ENCODE measurements at places on chromosomes 12 and 14.
A peak's percentile ranks its signal among the peaks of the same experiment; 100 is the strongest.

GRCh38 chr12:15684896-15685658 lies 104.1 kb downstream of the EPS8 start:
- no peak overlapping the region for H3K27ac ChIP-seq
- no peaks in the 10 kb centered on the region for H3K36me3 ChIP-seq
- peaks cover 4% of the 10 kb centered on the region for H3K4me1 ChIP-seq
- H3K27me3 ChIP-seq, result peaks cover 5% of the 10 kb centered on the region

DNA sequence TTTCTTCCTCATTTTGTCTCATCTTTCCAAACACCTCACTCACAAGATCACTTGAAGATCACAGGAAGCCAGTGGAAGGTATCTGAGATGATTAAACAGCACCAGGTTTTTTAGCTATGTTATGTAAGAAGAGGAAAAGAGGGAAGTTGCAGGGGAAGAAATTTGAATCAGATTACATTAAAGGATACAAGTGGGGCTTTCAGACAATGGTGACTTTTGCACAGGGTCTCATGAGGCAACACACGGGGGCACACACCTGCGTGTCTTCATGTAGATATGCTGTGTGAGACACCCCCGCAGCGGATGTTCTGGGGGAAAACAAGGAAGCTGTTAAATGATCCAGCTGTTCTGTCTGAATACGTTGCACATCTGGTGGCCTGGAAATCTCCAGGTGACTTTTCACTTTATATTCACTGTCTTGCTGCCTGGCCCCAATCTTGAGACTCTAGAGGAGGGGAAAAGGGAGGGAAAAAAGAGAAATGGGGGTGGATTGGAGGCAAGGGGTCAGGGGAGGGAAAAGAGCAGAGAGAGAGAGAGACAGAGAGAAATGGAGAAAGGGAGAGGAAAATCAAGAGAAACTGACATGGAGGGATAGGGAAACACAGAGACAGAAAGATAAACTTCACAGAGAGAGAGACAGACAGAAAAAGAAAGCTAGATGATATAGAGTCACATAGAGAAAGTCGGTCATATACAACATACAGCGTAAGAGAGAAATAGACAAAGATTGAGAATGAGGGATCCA lies 36.3 kb upstream of the PPP1CC start:
- no peaks in the 10 kb centered on the region for H3K36me3 ChIP-seq
- H3K4me1 ChIP-seq, result peaks cover 62% of the 10 kb centered on the region
- DNase-seq, result no peak
- no peaks in the 10 kb centered on the region for H3K27me3 ChIP-seq
- H3K4me3 ChIP-seq, result no peak overlapping the region

DNA sequence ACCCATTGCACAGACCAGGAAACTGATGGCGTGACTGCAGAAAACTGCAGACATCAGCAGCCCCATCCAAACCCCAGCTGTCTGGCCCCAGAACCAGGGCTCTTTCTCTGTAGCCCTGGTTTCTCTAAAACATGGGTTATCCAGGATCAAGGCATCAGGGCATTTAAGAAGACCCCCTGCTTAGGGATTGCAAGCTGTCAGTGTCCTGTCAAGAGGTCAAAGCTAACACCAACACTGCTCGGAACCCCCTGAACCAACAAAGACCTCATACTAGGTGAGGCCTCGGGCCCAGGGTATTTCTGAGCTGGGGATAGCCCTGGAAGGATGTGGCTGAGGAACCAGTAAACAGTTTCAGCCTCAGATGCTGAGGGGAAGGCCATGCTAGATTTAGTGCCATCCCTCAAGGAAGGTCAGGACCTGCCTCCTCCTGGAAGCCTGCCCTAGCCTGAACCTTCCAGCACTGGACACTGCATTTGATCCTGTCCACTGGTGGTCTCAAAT lies 39.2 kb downstream of the BCL11B start:
- H3K4me3 ChIP-seq, result peak overlapping the region; percentile 76
- peak; percentile 57 for DNase-seq
- H3K4me1 ChIP-seq, result peaks cover 94% of the 10 kb centered on the region

- no peaks in the 10 kb centered on the region for H3K36me3 ChIP-seq
- no peak overlapping the region for H3K4me3 ChIP-seq
- DNase-seq, result no peak
- H3K27ac ChIP-seq, result no peak overlapping the region
Observed at GRCh38 chr14:28652782-28653181, 113.8 kb upstream of the FOXG1 start.

- H3K4me3 ChIP-seq, result no peak overlapping the region
- H3K27me3 ChIP-seq, result no peaks in the 10 kb centered on the region
- H3K36me3 ChIP-seq, result peaks cover 37% of the 10 kb centered on the region
- no peaks in the 10 kb centered on the region for H3K4me1 ChIP-seq
- DNase-seq, result no peak
Observed at GRCh38 chr14:101925152-101925551, 39.2 kb upstream of the DYNC1H1 start.

DNA sequence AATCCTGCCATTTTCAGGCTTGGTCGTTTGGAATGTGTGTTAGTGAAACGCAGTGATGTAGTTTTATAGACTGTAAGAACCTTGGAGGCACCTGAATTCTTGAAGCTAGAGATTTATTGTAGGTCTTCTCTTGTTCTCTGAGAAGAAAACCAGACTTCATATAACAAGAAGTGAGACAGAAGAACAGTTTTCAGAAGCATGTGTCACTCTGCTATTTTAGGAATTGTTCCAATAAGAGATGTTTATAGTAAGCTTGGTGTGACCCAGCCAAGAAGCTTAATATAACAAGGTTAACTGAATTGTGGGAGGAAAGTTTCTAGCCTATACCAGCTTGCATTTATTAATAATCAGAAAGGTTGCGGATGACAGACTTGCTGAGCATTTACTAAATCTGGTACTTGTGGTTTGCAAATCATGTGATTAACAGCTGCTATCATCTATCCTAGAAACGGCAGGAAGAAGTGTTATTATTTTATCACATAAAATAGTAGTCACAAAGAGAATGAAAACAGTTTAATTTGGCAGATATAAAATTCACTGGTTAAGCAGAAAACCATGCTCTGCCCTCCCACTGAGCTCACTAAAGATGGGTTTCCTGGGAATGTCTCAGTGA lies 49.2 kb upstream of the BCAT1 start:
- no peak overlapping the region for H3K4me3 ChIP-seq
- peaks cover 18% of the 10 kb centered on the region for H3K4me1 ChIP-seq
- no peak overlapping the region for H3K27ac ChIP-seq
- no peaks in the 10 kb centered on the region for H3K36me3 ChIP-seq
- H3K27me3 ChIP-seq, result peaks cover 5% of the 10 kb centered on the region

- peaks cover 42% of the 10 kb centered on the region for H3K4me1 ChIP-seq
- no peak for DNase-seq
- peak overlapping the region; percentile 92 for H3K4me3 ChIP-seq
- H3K27ac ChIP-seq, result no peak overlapping the region
- H3K36me3 ChIP-seq, result peaks cover 20% of the 10 kb centered on the region
- H3K27me3 ChIP-seq, result peaks cover 60% of the 10 kb centered on the region
Observed at GRCh38 chr14:72891666-72892102, 2.2 kb downstream of the DPF3 start.

DNA sequence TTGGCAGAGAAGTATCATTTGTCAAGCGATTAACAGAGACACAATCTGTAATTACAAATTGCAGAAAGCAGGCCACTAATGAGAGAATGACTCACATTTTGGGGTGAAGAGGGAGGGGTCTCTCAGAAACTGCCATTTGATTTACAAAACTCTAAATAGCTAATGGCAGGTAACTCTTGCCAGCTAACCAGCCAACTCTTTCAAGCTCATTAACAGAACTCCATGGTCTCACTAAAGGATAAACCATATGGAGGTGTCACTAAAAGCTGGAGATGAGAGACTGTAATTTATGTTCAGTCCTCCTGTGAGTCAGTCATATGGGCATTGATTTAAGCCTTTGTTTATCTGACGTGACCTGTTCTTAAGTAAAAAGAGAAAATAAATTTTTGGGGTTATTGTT lies 336.4 kb downstream of the FOXG1 start:
- H3K36me3 ChIP-seq, result no peaks in the 10 kb centered on the region
- H3K27me3 ChIP-seq, result no peaks in the 10 kb centered on the region
- H3K4me3 ChIP-seq, result no peak overlapping the region
- H3K4me1 ChIP-seq, result no peaks in the 10 kb centered on the region
- no peak overlapping the region for H3K27ac ChIP-seq

DNA sequence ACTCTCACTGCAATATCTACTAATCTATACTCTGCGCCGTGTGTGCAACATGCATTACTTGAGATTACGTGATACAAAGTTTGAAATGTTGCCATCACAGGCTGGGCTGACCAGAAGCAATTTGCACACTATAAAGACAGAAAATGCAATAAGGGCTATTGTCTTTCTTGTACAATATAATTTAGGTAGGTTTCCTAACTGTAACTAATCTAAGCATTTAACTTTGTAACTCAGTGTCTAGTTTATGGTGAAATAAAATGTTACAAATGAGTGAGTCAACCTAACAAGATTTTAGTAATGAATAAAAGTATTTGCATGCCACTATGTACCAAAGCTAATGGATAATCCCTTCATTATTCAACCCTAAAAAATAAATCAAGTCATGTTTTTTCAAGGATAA lies 57.8 kb downstream of the LRP6 start:
- DNase-seq, result no peak
- peaks cover 11% of the 10 kb centered on the region for H3K4me1 ChIP-seq
- H3K27me3 ChIP-seq, result peaks cover 53% of the 10 kb centered on the region
- no peaks in the 10 kb centered on the region for H3K36me3 ChIP-seq
- no peak overlapping the region for H3K4me3 ChIP-seq

- DNase-seq, result no peak
- H3K27ac ChIP-seq, result peak overlapping the region; percentile 94
- H3K36me3 ChIP-seq, result peaks cover 45% of the 10 kb centered on the region
Observed at GRCh38 chr12:26941215-26941594, 2.9 kb downstream of the FGFR1OP2 start.

DNA sequence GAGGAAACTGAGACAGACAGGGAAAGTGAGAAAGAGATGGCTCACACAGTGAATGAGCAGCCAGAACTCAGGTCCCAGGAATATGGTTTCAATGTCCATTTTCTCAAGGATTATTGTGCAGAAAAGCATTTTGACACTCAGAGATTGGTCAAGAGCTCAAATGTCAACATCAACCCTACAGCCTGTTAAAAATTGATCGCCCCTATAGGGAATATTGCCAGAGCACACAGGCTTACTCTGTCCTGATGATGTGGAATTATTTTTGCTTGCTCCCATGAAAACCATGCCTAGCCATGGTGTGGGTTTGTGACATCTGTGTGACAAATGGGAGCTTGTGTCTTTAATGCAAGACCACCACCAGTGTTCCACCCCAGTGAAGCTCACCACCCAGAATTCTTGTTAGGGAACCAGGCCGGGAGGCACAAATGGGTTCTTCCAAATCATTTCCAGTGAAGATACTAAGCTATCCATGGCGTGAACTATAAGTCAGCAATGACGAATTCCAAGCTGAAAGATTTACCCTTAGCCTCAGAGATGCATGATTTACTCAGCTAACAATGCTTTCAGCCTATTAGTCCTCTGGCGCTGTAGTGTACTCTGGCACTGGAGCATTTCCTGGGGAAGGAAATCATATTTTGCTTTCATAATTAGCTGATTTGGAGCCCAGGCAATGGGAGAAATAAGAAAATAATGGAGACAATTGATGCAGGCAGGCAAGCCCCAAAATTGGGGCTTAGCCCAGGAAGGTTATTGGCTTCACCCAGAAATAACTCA lies 1188.2 kb upstream of the TMEM132C start:
- no peak overlapping the region for H3K4me3 ChIP-seq
- H3K27ac ChIP-seq, result no peak overlapping the region
- no peaks in the 10 kb centered on the region for H3K36me3 ChIP-seq
- peaks cover 22% of the 10 kb centered on the region for H3K27me3 ChIP-seq

DNA sequence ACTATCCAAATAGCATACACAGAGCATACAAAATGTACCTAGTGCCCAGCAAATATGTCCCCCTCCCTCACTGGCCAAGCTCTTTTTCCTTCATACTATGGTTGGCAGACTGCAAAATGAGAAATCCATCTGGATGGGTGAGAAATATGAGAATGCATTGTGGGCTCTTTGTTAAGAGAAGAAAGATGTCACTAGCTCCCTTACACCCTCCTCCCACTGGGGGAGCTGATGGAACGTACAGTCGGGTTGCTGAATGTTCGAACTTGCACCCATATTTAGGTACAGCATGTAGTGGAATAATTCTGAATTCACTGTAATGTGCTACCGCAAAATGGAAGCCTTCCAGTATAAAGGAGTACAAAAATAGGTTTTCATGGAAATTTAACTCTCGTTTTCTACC lies 377.4 kb downstream of the GRIN2B start:
- no peaks in the 10 kb centered on the region for H3K4me1 ChIP-seq
- no peaks in the 10 kb centered on the region for H3K27me3 ChIP-seq
- no peak for DNase-seq
- H3K27ac ChIP-seq, result no peak overlapping the region

DNA sequence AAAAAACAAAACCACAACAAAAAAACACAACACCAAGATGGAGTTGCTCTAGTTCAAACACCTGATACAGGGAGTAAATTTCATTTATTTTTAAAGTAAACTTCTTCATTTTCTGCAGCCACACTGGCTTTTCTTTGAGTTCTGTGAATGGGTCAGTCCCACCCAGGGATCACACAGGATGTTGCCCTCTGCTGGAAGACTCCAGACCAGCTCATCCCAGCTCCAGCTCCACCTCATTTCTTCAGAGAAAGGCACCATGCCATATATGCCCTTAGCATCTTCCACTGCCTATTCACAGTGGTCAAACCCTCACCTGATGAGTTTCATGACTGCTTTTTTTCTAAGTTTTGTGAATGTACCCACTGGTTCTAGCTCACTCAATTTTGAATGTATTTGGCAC lies 8.0 kb downstream of the GLIPR1 start:
- no peaks in the 10 kb centered on the region for H3K27me3 ChIP-seq
- no peak for DNase-seq
- H3K27ac ChIP-seq, result no peak overlapping the region
- H3K36me3 ChIP-seq, result peaks cover 46% of the 10 kb centered on the region
- H3K4me3 ChIP-seq, result no peak overlapping the region

- no peak overlapping the region for H3K4me3 ChIP-seq
- H3K27me3 ChIP-seq, result peaks cover 24% of the 10 kb centered on the region
- no peak overlapping the region for H3K27ac ChIP-seq
- no peak for DNase-seq
- H3K4me1 ChIP-seq, result peaks cover 8% of the 10 kb centered on the region
Observed at GRCh38 chr14:100589071-100589759, 2.0 kb upstream of the BEGAIN start.

GRCh38 chr12:110534811-110535210 lies 32.7 kb downstream of the RAD9B start:
- H3K4me3 ChIP-seq, result no peak overlapping the region
- H3K4me1 ChIP-seq, result peaks cover 21% of the 10 kb centered on the region
- DNase-seq, result no peak
- H3K27me3 ChIP-seq, result no peaks in the 10 kb centered on the region
- no peak overlapping the region for H3K27ac ChIP-seq

GRCh38 chr14:38404100-38404541 lies 148.2 kb upstream of the CLEC14A start:
- peaks cover 8% of the 10 kb centered on the region for H3K27me3 ChIP-seq
- no peak for DNase-seq

Measured in activated CD4-positive, alpha-beta memory T cell treated with anti-CD3 and anti-CD28 coated beads, Interleukin-2, amount 10 ng/mL, durations not matched to agents 7 days and 5 days (primary cell).